ENCODE measurements at places on chromosomes 1 and 21. TPM values are rescaled to one million over a fixed set of nuclear protein-coding genes. Genes with fewer than 3 reads are reported as not detected.

TAS1R1 gene
- not detected for total RNA-seq

EGLN1 gene
- 51.0 TPM for total RNA-seq

S100A8 gene
- not detected for total RNA-seq

AMY1A gene
- not detected for total RNA-seq

GIPC2 gene
- 0.05 TPM for total RNA-seq

Data from A549 treated with AZD2906 at 1 μM for 4 hours (cell line).